HFFc6 (cell line): ENCODE measurements at places on chromosomes 5 and 9.

DNA sequence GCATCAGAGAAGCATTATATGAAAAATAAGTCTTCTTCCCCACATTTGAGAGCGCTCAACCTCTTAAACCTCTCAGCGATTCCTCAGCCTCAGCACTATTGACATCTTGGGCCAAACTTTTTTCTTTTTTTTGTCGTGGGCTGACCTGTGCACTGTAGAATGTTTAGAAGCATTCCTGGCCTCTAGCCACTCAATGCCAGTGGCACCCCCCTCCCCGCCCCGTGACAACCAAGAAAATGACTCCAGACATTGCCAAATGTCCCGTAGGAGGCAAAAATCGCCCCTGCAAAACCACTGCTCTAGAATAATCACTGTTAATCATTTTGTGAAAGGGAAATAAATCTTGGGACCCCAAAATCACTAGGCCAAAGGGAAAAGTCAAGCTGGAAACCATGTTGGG, 129.1 kb upstream of the BOD1 start:
- DNase-seq = no peak

DNA sequence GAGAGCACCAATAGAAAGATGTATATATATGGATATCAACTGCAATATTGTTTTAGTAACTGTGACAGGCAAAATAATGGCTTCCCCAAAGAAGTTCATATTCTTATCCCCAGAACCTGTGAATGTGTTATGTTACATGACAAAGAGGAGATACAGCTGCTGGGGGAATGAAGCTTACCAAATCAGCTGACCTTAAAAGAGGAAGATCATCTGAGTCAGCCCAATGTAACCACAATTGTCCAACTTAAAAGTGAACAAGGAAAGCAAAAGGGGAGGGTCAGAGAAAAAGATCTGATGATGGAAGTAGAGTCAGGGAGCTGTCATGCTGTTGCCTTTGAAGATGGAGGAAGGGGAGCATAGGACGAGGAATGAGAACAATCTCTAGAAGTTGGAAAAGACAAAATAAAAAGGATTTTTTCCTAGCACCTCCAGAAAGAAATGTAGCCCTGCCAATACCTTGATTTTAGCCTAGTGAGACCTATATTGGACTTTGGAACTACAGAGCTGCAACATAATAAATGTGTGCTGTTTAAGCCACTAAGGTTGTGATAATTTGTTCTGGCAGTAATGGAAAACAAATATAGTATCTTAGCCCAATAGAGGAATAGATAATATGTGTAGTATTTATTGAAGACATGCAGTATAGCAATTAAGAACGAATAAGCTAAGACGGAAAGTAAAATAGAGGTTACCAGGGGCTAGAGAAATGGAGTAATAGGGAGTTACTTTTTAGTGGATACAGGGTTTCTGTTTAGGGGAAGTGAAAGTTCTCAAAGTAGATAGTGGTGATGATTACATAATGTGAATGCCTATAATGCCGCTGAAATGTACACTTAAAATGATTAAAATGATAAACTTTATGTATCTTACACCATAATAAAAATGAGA, 115.9 kb downstream of the PIK3R1 start:
- peak; percentile 41 for DNase-seq

DNA sequence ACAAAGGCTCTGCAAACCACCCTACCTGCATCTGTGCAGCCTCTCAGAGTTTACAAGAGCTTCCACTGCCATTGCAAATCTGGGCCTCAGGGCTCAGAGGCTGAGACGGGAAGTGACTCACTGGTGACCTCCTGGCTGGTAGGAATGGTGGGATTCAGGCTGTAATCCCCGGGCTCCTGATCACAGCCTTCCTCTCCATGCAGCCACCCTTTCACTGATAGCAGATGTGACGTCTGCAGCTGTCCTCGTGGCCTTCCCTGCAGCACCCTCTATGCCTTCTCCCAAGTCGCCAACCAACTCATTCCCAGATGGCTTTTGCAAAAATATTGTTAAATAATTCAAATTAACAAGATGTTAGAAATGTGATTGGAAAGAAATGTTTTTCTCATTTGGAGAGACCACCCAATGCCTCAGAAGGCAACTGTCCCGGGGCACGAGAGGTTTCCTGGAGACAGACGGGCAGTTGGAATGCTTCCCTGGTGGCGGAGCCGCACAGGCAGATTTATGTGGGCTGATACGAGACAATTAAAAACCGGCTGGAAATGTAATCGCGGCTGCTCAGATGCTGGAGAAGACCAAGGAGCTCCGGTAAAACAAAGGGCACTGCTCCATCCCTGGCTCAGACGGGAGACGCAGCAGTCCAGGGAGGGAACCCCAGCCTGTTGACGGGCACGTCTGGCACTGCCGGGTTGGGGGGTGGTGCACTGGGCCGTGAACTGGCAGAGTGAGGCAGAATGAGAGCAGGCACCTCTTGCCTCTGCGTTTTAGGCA, 34.4 kb upstream of the SLC25A51 start:
- DNase-seq = peak; percentile 82

- DNase-seq = no peak
Measured at GRCh38 chr5:156169495-156169894, 157.5 kb upstream of the SGCD start.

GRCh38 chr9:15149450-15149849, 157.6 kb downstream of the TTC39B start:
- DNase-seq = no peak

GRCh38 chr5:141476132-141476911, 556 bp downstream of the PCDHGC3 start:
- peak; percentile 76 for DNase-seq

DNA sequence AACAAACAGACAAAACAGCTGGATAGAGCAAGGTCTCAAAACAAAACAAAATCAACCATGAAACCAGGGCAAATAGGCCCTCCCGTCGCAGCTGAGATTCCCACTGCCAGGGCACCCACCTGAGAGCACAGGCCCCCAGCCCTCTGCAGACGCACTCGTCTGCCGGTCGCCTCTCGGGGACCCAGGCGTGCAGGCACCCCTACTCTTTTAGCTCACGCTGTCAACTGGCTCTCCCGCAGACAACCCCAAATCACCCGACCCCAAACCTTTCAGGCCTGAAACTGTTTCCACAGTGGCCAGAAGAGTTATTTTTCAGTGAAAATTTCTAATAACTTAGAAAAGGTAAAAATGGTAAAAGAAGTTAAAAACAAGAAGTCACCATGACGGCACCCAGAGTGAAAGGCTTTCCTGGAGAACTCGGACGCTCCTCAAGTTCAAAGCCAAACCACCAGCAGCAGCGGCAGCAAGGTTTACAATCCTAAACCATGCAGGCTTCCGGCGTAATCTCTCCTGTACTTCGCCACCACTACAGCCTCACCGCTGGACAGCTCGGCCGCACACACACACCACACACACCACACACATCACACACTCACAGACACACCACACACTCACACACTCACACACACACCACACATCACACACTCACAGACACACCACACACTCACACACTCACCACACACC, 1.9 kb upstream of the UBE2QL1 start:
- no peak for DNase-seq

DNA sequence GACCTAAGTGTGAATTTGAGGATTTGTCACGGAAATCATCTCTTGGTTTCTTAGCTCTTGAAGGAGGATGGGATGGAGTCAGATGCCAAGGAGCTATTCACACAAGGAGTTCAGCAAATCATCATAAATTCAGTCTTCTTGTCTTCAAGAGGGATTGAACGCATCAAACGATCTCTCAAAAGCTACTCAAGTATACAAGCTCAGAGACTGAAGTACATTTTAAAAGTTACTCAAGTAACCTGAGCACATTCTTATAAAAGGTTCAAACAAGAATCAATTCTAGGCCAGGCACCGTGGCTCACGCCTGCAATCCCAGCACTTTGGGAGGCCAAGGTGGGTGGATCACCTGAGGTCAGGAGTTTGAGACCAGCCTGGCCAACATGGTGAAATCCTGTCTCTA, 21.1 kb upstream of the GOLPH3 start:
- no peak for DNase-seq

- DNase-seq = no peak
Measured at GRCh38 chr9:20309124-20309523, 313.2 kb downstream of the MLLT3 start.

GRCh38 chr9:14909961-14910805, at the start of gene FREM1:
FREM1 (minus strand) TSS chr9:14910428; CDS start chr9:14868977, 41,451 bp downstream.
- no peak for DNase-seq

- no peak for DNase-seq
Measured at GRCh38 chr9:18928711-18929110, 104.3 kb downstream of the SAXO1 start.

DNA sequence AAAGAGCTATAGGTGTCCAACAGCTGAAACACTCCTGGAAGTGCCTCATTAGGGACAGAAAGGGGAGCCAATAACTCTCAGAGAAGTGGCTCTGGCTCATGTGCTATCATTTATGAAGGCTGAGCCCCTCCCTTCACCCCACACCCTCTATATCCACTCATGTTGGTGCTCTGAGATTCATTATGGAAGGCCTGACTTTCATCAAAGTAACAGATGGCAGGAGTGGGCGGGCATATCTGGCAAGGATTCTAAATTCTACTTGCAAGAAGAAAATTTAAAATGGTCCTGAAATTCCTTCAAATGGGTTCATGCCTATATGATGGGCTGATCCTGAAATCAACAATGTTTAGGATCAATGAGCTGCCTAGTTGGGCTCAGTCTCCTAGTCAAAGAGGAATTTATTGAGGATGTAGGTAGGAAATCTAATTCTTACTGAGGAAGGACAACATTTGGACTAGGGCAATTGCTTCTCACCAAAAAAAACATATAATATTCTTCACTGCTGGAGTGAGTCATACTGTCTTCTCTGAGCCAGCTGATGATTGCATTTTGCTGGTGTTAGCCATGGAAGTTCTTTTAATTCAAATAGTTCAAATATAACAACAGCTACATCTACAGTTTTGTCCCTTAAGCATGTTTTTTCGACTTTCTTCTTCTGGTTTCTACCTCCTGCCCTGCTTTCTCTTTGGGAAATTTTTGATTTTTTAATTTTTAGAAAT, 23.5 kb downstream of the NMRK1 start:
- DNase-seq = peak; percentile 53

- DNase-seq = no peak
Measured at GRCh38 chr5:135190416-135191083, 156.5 kb upstream of the PITX1 start.

DNA sequence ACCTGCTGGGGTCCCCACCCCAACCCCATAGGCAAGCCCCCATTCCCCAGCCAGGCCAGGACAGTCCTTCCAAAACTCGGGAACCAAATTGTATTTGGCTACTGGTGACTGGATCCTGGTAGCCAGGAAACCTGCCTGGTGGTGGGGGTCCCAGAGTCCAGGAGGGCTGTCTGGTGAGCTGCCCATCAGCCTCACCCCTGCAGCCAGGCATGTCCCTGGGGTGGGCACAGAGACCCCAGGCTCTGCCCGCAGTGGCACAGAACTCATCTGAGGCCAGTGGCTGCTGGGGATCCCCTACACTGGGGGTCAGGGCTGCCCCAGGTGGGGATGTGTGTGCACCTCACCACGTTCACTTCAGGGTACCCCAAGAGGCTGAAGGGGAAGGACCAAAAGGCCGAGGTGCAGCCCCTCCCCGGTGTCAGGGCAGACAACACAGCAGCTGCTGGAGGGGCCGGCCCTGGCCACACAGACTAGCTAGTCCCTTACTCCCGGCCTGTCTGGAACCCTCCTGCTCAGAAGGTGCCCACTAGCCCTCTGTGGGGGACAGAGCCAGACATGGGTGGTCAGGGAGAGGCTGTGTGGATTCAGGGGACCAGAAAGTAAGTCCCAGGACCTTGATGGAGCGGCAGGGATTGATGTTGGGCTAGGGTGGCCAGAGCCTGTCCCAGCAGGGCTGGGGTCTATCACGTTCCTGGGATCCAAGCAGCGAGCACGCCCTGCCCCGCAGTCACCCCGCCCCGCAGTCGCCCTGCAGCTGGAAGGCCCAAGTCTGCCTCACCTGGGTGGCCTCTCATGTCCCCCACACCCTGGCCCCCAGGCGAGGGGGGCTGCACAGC, 91.5 kb downstream of the KCNT1 start:
- DNase-seq = no peak

GRCh38 chr9:1535051-1535450, 480.1 kb upstream of the SMARCA2 start:
- DNase-seq = no peak

- DNase-seq = no peak
Measured at GRCh38 chr9:118336250-118336942, 632.2 kb downstream of the TLR4 start.

GRCh38 chr5:98248949-98249348, 524.5 kb upstream of the RGMB start:
- DNase-seq = peak; percentile 85

DNA sequence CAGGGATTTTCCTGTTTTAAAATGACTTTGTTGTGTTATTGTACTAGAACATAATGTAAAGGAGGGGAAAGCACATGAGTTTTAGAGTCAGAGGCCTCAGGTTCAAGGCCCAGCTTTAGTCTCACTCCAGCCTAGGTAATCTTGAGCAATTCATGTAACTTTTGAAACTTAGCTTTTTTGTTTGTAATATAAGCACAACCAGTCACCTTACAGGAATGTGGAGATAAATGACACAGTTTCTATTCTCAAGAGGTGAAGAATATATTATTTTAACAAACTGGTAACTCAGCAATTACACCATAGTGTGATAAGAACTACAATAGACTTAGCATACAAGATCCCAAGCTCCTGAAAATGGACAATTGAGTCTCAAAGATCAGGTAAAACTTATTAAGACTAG, 51.2 kb downstream of the ADAMTS19 start:
- DNase-seq = no peak

DNA sequence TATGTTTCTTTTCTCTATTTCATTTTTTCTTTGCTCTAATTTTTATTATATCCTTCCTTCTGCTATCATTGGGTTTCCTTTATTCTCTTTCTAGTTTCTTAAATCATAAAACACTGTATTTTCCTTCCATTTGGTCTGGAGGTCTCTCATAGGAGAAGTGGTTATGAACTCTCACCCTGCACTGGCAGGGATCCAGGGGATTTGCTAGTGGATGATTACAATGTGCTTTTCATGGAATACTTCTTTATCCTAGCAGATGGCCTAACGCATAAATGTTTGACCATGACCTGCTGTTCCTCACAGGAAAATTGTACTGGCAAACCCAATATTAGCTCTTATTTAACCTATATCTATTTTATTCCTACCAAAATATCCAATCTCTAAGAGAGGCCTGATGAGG, 31.5 kb upstream of the SGCD start:
- no peak for DNase-seq

GRCh38 chr9:116984111-116984510, 297.0 kb downstream of the TRIM32 start:
- no peak for DNase-seq

DNA sequence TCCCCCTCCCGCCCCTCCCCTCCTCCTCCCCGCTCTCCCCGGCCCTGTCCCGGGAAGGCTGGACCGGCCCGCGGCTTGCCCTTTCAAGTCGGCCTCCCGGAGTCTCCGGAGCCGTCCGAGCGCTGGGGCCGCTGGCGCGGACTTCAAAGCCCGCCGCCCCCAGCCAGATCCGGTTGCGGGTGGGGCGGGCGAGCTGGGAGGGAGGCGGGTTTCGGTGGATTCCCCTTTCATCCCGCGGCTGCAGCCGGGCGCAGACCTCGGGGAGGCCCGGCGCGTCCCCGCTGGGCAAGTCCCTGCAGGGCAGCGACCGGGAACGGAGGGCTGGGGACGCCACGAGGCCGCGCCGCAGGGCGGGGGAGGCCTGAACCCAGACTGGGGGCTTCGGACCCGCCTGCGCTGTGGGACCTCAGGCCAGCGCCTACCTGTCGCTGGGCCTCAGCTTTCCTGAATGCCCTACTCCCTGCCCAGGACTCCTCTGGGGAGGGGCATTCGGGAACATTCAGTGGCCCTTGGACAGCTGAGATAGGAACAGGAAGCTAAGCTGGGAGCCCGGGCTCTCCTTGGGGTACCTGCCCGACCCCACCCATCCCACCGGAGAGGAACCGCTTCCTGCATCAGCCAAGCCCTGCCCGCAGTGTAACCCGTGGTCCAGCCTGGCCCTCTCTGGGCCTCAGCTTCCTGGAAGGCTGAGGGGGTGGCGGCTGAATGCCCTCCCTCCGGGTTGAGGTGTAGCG, 23.4 kb downstream of the C9orf50 start:
- DNase-seq = peak; percentile 39
